ENCODE measurements at places on chromosomes 6 and 20.

- DNase-seq = no peak
Measured at GRCh38 chr6:122130026-122130348, 269.5 kb upstream of the HSF2 start.

- no peak for DNase-seq
Measured at GRCh38 chr20:50594591-50595432, 84.6 kb downstream of the PTPN1 start.

GRCh38 chr6:166331503-166332415 lies 10.6 kb downstream of the SFT2D1 start:
- DNase-seq = no peak

DNA sequence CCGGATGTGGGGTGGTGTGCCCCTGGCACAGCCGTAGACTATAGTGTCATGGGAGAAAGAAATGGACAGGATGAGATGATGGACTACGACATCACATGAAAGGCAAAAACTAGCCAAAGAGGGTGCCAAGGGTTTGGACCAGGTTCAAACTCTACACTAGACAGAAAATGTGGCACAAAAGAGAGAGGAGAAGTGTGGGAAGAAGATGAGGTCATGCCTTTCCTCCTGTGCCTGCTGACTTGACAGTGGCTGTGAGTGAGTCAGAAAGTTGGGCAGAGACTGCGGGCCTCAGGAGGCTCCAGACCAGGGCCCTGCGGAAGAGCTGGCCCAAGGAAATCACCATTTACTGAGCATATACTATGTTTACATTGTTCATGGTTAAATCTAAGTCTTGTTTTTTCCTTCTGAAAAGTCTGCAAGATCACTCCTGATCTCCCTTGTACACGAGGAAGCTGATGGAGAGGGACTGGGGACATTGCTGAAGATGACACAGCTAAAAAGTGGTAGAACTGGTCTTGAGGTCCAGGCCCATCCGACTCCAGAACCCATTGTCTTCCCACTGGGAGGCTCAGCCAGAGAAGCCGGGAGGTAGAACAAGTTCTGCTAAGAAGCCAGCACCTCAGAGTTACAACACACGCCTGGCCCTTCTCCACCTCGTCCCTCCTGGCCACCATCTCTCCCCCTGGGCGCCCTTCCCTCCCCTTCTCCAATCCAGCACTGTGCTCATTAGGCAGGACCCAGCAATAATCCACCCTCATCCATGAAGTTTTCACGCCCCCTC lies 35.6 kb downstream of the CNKSR3 start:
- DNase-seq = no peak

- DNase-seq = no peak
Measured at GRCh38 chr20:53354314-53354713, 239.3 kb downstream of the ZNF217 start.

GRCh38 chr20:44409132-44409600 lies 53.7 kb downstream of the HNF4A start:
- DNase-seq = no peak

DNA sequence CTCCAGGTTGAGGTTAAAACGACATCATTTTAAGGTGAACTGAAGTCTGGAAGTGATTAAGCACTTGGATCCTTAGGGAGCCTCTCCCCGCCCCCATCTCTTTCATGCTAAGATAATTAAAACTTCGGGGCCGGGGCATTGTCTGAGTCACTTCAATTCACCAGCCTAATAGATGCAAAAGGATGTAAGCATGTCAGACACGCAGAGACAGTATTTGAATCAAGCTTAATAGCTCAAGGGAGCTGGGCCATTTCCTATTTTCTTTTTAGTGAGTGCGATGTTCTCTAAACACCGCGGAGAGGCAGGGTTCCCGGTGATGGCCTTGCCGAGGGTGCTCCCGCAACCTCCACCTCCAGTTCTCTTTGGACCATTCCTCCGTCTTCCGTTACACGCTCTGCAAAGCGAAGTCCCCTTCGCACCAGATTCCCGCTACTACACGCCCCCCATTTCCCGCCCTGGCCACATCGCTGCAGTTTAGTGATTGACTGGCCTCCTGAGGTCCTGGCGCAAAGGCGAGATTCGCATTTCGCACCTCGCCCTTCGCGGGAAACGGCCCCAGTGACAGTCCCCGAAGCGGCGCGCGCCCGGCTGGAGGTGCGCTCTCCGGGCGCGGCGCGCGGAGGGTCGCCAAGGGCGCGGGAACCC lies 516 bp upstream of the IRF4 start:
- DNase-seq = no peak

DNA sequence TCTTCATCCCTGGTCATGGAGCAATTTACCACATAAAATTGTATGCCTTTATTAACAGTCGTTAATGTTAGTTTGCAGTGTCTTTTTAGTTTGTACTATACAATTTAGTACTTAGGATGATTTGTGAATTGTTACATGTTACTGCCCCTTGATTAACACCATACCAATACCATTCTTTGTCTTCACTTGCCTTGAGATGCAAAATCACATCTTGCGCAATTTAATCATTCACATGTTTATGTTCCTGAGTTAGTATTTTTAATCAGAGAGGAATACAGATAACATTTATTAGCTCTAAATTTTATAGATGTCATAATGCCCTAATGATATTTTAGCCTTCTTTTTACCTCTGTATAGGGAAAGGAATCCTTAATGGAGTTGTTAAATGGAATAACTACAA lies 114.1 kb downstream of the SCAF8 start:
- DNase-seq = no peak

- no peak for DNase-seq
Measured at GRCh38 chr6:15398633-15399275, 152.9 kb downstream of the JARID2 start.

DNA sequence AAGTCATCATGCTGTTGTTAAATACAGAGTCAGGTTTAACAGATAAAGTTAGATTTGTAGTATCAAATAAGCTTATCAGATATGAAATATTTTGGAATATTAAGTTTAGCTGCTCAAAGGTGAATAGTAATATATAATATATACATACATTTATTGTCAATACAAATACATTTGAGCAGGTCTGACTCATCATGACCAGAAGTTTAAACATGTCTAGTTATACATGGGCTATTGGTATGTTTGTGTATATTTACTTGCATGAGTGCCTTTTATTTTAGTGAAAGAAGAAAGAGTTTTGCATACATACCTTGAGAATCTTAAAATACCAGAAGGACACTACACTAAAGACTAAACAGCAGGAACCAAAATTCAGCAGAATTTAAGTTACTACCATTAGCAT lies 76.8 kb downstream of the BMP5 start:
- DNase-seq = no peak

GRCh38 chr20:56414842-56415765 lies 3.0 kb downstream of the CASS4 start:
- no peak for DNase-seq

- DNase-seq = no peak
Measured at GRCh38 chr6:63504777-63505384, 67.4 kb upstream of the LOC128125822 start.

All from midbrain (tissue), 1 donor.